ENCODE measurements at places on chromosomes 4 and X.

- no peak for DNase-seq
These were observed 260.1 kb upstream of the EDNRA start for GRCh38 chr4:147220833-147221232.

- DNase-seq, result no peak
These were observed 112.7 kb downstream of the CLNK start for GRCh38 chr4:10571909-10572308.

DNA sequence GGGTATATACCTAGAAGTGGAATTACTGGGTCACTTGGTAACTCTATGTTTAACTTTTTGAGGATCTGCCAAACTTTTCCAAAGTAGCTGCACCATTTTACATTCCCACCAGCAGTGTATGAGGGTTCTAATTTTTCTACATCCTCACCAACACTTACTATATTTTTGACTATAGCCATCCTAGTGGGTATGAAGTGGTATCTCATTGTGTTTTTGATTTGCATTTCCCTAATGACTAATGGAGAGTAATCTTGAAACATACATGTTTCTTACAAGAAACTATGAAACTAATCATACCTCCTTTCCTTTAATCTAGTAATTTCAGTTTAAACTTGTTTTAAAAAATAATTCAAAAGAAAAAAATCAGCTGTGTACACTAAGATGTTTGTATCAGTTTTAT, 17.9 kb downstream of the BCLAF3 start:
- DNase-seq, result no peak

DNA sequence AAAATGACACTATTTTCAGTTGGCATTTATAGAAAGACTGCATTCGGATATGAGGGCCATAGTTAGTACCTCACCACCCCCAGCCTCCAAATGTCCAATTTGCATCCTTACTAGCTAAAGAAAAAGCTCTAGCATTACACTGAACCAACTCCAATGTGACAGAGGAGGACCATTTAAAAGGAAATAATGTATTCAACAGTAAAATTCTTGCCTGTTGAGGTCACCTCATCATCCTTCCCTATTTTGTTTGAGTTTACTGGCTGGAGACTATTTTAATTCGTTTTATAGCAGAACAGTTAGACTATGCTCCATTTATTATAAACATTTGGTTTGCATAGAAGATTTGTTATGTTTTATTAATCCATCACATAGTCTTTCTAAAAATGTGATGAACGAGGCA, 88.2 kb upstream of the PPARGC1A start:
- DNase-seq, result no peak

- DNase-seq, result no peak
These were observed 48.5 kb upstream of the PRSS48 start for GRCh38 chr4:151228189-151229119.

DNA sequence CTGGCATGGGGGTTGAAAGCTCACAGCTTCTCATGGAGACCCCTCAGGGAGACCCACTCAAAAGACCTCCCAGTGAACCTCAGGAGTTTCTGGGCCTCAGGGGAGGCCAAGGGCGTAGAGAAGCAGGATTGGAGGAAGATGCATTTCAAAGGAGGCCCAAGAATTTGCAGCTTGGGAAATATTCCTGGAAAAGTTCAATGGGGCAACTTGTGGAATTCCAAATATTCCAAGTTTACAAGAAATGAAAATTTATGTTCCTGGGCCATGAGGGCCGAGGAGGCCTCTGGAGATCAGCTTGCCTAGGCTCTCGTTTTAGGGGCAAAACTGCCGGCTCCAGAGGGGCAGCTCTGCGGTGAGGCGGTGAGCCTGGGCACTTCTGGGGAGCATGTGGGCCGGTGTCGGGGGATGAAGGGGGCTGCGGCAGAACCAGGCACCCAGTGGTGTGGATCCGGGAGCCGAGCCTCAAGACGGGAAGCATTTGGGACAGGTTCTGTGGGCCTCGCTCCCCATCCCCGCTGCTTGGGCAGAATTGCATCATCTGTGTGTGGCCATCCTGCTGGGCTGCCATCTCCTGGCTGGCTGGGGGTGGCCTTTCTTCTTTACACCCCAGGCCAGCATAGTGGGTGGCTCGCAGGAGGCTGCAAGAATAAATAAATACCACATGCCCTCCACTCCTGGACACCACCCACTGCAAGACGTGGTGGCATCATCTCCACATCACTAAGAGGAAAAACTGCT, 54.6 kb upstream of the GPR78 start:
- DNase-seq, result no peak

DNA sequence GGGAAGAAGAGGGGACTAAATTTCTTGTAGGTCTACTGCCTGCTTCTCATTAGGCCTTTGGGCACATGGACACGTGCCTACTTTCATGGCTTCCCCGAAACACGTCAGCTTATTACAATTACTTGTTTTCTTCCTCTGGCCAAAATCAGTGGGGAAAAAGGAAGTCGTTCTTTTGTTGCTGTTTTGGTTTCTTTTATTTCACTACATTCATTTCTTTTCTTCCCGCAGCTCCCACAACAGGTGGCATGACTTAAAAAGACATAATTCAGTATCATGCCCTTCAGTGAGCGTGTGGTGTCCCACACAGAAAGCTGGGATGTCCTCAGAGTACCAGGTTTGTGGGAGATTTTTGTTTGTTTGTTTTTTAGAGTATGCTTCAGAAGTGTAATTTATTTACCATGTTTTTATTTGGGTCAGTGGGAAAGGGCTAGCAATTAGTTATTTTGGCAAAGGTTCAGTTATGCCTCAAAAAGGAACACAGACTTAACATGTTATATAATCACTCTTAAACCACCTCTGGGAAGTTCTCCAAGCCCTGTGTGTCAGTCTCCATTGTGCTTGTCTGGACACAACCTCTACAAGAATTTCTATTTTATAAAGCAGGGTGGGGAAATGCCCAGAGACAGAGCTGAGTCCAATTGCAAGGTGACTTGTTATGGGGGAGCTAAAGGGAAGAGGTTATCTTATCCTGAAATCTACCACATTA, 44.2 kb upstream of the SPRY1 start:
- DNase-seq, result no peak

DNA sequence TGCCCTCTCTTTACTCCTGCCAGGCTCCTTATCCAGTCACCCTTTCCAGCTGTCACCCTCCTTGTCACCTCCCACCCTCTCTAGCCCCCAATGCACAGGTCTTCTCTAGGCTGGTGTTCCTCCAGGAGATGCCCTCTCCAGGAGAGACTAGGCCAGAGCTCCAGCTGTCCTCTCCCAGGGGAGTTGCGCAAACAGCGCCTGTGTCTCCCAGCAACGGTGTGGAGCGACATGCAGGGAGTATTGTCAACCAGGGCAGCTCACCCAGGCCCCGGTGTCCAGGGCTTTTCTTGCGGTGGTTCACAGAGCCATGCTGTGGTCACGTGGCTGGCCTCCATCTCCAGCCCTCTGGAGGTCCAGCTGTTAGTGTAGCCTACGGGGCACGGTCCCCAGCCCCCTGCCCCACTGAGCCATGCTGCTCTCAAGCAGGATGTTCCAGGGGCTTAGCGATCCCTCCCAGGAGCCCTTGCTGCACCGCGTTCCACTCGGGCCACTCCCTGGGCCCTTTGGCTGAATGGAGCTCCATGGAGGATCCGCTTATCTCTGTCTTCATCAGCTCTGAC, 34.8 kb downstream of the CCNQ start:
- DNase-seq, result no peak

DNA sequence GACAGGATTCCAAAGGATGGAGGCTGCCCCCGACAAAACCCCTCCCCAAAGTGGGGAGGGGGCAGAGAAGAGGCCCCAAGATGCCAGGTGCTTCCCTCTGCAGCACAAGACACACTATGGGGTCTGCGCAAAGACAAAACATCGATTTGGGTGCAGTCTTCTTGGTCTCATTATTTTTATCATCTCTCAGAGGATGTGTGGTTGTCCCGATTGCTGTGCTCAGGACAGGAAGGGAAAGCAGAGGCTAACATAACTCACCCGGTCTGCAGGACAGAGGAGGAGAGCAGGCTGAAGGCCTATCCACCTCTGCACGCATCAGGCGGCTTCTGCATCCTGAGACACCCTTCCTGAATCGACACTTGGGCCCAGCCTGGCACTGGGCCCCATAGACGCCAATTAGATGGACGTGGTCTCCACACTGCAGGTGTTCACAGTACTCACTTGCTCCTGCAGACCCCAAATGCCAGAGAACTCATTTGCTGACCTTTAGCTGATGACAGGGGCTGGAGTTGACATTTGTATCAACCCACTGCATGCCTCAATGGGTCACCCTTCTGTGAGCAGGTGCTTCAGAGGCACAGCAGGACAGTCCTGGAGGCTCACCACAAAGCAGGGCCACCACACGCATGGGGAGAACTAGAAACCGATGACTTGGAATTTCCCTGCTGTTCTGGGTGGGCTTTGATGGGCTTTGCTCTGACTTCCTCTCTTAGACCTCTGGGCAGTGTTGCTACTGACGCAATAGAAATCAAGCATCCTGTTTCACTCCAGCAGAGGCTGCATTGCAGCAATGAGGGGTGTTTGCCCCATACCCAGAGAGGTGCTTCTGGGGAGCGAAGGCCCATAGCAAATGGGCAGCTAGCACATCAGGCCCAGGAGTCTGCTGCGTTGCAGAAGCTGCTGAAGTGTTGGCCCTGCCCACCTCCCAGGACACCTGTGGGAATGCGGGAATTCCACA, 96.3 kb upstream of the ENPP6 start:
- DNase-seq, result no peak

DNA sequence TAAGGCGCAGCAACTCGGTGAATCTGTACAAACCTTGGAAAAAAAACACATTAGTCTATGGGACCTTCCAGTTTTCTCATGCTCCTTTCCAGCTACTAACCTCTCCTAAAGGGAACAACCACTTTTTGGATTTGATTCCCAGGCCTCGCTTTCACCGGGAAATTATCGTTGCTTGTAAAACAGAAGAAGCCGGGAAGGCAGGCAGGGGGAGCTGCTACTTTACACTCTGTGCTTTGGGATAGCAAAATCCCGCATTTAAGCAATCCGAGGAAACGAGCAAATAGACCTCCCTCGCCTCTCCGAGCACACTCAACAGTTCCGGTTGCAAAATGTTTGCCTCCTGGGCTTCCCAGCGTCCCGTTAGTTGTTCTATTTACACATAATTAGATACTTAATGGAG, 1.2 kb downstream of the CD38 start:
- DNase-seq, result peak; percentile 81

DNA sequence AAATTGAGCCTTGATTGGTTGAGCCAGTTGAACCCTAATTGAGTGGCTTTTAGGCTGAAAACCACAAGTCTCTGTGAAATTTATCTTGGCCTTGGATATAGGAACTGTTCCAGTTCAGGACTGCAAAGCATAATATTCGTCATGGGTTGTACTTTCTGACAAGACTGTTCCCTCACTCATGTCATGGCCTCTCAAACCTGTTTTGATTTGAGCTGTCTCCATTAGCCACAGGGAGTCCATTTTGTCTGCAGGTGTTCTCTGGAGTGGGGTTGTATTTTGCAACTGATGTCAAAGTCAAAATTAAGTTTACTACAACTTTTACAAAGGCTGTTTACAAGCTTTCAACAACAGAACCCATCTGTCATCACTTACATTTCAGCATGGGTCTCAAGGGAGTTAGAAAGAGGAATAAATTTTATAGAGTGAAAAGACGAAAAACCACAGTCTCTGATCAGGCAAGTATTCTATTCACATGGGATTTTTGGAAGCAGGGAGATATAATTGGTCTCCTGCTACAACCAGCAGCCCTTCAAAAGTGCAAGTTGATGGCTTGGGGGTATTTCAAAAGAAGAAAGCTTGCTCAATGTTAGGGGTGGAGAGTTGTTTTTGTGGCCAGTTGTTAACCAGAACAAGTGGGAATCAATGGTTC, 1716.3 kb downstream of the C4orf33 start:
- DNase-seq, result no peak

- no peak for DNase-seq
These were observed 25.5 kb upstream of the FUNDC1 start for GRCh38 chrX:44568196-44568595.

DNA sequence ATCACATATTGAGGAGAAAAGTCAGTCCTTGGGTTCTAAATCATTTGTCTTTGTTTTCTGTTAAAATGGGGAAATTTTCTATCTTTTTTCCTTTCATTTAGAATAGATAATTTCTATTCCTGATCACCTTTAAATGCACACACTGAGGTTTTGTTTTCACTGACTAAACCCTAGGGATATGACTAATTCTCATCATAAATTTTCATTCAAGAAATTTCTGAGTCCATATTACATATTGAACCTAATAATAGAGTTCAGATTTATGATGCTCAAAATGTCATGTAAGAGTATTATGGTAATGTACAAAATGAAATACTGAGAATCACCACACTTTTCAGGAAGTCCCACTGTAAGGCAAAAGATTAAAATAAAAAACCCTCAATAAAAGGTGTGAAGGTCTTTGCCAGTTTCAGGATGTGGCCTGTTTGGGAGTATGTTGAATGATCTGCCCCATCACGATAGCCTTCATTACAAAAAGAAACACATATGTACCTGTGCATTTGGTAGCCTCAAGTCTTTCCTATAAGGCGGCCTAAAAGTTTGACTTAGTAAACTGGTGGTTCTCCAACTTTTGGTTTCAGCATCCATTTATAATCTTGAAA, 49.4 kb downstream of the LEF1 start:
- DNase-seq, result no peak

DNA sequence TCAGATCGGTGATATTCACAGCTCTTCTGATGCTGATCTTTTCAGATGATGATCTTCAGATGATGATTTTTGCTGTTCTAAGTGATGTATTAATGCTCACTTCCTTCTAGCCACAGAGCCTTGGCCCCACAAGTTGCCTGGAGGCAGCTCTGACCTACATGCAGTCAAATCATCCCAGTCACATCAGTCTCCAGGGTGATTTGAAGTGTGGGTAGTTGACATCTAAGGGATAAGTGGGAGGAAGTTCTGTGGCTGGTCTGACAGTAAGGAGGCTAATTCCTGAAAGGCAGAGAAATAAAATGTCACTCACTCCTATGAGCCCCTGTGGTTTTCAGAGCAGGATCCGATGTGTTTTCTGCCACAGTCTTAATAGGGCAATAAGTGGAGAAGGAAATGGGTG, 79.8 kb upstream of the RPL34 start:
- DNase-seq, result no peak
